CD4-positive, alpha-beta T cell treated with Interleukin-1 beta for 1 hour (primary cell): ENCODE measurements at places on chromosomes 11 and 22.

- no peak for DNase-seq
Measured at GRCh38 chr11:72396041-72396440, 38.3 kb downstream of the CLPB start.

GRCh38 chr11:79547256-79547655 lies 106.4 kb upstream of the TENM4 start:
- DNase-seq, result no peak

DNA sequence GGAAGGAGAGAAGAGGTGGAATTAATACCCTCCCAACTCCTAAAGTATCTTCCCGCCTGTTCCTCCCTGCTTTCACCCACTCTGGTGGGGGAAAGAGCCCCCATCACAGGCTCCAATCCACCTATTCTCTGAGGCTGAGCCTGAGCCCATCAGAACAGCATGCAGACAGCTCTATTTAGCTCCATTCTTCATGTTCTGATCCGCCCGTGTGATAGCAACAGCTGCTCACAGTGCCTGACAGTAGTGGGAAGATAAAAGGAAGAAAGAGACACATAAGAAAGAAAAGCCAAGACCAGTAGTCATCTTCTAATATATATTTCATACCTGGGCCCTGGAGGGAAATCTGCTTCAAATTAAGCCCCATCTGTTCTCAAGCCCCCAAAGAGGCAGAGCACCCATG lies 80.3 kb upstream of the AKIP1 start:
- DNase-seq, result no peak

DNA sequence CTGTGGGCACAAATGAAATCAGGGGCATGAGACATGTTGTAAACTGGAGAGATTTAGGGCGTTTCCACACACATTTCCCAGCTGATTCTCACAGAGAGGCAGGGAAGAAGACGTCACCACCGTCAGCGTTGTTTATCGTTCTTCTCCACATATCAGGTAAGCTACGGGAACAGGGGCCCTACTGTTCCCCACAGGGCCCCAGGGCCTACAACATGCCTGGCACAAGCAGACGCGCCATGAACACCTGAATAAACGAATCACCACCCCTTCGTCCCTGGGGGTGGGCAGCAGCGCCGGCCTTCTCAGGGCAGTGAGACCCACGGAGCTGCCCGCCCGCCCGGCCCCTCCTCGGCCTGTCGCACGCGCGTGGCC lies 342 bp downstream of the EFCAB6 start:
- no peak for DNase-seq

GRCh38 chr11:134535029-134536025 lies 123.3 kb upstream of the B3GAT1 start:
- no peak for DNase-seq

- DNase-seq, result no peak
Measured at GRCh38 chr22:25898707-25899365, 156.8 kb downstream of the MYO18B start.

DNA sequence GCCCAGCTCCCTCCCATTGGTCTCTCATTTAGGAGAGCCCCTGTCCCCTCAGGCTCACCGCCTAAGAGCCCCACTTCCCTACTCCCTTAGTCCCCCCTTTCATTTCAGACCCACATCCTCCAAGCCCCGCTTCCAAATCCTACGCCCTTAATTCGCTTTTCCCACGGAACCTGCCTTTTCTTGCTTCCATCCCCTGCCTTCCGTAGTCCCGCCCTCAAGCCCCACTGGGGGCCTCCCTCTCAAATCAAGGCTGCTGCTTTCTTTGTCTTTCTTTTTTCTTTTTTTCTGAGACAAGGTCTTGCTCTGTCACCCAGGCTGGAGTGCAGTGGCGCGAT lies 396 bp downstream of the CCDC157 start:
- DNase-seq, result no peak

DNA sequence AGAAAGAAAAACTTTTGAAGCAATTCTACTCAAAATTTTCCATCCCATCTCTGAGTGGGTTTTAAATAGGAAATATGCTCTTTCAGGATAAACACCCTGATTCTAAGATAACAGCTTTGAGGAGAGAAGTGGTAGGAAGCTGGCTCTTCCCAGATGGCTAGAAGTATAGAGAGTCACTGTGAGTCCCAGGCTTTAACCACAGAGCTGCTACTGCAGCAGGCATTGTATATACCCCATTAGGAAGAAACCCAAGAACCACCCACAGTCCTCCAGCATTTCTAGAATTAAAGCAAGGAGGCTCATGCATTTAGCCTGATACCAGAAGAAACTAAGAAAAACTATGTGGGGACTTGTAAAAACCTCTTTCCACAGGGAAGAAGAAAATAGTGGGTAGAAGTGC lies 1405.6 kb upstream of the TENM4 start:
- DNase-seq, result no peak

DNA sequence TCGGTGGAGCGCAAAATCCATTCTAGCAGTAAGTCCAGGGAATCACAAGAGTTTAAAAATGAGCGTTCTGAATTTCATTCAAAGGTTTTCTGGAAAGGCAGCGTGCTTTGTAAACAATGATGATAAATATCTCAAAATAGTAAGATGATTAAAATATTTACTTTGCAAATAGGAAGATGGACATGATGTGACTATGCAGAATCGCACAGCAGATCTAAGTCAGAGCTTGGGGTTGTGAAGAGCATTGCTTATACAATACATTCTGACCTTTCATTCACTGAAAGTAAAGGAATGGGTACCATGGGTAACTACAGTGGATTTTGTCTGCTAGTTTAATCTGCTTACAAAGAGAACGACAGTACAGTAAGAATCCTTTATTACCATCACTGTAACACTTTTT lies 77.5 kb downstream of the PPP6R3 start:
- no peak for DNase-seq

DNA sequence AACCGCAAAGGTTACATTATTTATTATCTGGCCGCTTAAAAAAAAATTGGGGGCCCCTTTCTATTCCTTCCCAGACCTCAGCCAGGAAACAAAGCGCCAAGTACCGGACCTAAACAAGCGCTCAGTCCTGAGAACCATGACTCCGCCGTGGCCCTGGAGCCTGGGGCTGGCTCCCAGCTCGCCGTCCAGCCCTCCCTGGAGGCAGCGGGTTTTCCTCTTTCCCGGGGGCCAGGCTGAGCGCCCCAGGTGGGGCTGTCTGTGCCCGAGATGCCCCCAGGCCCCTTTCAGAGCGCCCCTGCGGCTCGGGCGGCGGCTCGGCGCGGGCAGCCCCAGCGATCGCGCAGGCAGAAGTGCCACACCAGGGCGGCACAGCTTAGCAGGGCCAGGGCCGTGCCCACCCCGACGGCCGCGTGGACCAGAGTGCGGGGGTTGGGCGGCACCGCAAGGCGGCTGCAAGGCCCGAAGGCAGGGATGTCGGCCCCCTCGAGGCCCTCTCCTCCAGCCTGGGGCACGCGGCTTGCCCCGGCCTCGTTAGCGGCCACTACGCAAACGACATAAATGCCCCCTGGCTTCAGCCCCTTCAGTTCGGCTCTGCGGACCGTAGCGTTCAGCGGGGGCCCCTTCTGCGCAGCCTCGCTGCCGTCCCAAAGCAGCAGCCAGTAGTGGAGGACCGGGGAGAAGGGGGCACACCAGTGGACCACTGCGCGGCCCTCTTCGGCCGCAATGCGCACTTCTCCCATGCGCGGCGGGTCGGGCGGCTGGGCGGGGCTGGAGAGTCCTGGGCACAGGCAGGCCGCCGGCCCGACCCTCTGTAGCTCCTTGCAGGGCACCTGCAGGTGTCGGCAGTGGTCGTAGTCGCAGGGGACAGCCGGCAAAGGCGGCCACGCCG lies 1.6 kb downstream of the LRRN4CL start:
- DNase-seq, result no peak

DNA sequence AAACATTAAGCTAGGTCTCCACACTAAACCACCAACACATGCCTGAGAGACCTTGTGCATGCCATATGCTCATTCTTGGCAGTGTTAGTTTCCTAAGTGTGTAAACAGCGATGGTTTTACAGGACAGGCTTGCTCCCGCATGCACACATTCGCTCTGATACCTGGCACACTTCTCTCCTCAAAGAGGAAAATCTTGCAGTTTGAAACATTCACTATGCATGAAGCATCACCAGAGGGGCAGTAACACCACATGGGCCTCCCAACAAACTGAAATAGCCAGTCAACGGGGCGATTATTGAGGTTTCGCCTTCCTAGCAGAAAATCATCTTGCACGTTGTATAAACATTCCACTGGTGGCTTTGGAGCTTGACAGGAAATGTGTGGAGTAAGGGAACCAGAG lies 52.6 kb downstream of the ABTB2 start:
- DNase-seq, result no peak

DNA sequence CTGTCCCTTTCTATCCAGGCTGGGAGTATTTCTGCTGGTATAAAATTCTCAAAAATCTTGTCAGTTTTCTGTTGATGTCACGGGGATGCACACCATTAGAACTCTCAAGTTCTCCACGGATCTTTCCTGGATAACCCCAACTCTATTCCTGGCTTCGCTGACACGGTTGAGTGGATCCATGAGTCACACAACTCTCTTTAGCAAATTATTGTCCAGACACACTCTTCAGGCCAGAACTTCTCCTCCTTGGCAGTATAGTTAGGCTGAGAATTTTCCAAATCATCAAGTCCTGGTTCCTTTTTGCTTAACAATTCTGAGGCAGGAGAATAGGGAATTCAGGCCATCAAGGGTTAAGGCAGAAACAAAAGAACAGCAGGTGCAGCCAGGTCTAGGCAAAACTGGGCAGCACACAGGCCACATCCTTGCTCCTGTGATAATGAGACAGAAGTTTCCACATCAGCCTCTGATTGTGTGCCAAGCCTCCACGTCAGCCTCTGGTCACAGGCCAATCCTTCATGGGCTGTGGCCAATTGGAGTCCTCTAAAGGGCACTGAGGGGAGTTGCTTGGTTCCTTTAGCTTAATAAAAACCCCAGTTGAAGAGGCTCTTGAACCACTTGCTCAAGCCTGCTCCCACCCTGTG lies 5.7 kb upstream of the ACAT1 start:
- DNase-seq, result no peak

DNA sequence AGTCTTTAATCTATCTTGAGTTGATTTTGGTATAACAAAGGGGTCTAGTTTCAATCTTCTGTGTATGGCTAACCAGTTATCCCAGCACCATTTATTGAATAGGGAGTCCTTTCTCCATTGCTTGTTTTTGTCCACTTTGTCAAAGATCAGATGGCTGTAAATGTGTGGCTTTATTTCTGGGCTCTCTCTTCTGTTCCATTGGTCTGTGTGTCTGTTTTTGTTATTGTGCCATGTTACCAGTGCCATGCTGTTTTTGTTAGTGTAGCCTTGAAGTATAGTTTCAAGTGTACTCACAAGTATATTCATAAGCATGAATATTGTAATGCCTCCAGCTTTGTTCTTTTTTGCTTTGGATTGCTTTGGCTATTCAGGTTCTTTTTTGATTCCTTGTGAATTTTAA lies 159.6 kb downstream of the TBC1D22A start:
- DNase-seq, result no peak

GRCh38 chr11:15471895-15472799 lies 357.4 kb downstream of the INSC start:
- DNase-seq, result no peak

DNA sequence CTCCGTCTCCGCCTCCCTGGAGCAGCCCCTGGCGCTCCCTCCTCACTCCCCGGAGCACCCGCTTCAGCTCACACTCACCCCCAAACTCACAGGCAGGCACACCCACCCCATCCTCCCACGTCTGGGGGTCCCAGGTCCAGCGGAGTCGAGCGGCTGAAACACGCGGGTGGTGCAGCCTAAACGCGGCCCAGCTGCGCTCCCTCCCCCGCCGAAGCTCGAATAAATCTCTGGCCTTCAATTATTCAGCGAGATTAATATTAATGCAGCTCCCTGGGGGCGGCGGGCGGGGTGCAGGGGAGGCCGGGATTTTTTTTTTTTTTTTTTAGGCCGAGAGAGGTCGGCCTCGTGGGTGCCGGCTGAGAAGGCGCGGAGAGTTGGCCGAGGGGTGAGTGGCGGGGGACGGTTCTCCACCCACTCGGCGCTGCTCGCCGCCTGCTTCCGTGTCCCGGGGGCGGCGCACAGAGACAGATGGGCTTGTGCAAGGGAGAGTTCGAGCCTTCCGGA lies 524 bp upstream of the SLC1A2 start:
- no peak for DNase-seq

GRCh38 chr11:134266841-134267251 lies 9.3 kb upstream of the GLB1L3 start:
- no peak for DNase-seq

- DNase-seq, result no peak
Measured at GRCh38 chr11:324156-324555, 3.5 kb upstream of the IFITM3 start.

DNA sequence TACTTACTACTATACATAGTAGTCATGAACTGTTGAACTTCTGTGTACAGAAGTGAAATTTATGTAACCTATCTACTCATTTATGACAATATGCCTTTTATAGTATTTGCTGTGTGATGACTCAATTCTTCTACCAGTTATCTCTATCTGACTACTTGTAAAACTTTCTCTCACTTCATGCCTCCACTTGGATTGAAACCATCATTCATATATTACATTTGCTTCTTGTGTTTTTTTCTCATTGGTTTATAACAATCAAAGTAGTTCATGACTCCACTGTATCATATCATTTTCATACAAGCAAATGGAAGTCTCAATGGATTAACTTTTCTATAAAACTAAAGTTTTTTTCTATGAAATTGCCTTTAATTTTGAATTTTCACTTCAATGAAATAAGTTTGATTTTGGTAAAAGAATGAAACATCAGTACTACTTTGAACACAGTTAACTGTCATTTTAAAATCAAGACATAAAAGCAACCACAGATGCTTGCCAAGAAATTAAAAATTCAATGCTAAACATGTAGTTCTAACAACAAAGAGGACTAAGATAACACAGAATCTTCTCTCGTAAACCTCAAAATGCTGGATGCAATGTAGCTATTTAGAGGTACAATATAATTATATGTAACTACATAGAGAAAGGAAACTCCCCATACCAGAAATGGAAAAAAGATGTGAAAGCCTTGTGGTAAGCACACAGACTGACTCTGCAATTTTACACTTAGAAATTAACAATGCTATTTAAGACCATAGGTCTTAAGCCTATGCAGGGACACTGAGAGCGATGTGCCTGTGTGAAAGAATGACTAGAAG lies 27.6 kb upstream of the EXPH5 start:
- no peak for DNase-seq

DNA sequence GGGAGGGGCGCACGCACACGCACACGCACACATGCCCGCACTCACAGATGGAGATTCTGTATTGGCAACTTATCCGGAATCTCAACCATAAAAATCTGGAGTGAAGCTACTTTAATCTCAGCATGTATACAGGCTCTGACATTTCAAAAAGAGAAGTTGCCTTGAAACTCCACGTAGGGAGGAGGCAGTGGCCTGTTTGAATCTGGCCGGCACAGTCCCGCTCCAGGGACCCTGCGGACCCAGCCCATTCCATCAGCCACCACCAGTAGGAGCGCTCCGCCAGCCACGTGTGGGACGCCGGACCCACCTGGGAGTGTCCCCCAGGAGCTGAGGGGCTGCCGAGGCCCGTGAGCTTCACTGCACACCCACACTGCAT lies 1.9 kb upstream of the SYT8 start:
- no peak for DNase-seq
